ENCODE measurements at places on chromosomes 1 and 21.

DNA sequence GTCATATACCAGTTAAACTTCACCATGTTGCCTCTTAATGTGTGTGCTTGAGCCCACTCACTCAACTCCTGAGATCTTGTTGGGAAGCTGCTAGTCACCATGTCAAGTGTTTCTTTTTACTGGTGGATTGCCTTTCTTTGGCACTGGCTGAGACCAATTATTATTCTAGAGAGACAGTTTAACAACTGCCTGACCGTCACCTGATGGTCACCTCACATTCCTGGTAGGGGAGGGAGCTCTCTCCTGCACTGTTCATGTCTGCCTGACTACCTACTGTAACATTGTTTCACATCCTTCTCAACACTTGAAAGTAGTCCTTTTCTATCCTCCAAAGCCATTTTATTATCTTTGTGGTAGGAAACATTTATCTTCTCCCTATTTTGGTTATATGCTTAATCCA is 172.3 kb downstream of the RWDD3 start:
- DNase-seq: no peak

GRCh38 chr1:240824238-240824637 is 212.3 kb upstream of the GREM2 start:
- no peak for DNase-seq

DNA sequence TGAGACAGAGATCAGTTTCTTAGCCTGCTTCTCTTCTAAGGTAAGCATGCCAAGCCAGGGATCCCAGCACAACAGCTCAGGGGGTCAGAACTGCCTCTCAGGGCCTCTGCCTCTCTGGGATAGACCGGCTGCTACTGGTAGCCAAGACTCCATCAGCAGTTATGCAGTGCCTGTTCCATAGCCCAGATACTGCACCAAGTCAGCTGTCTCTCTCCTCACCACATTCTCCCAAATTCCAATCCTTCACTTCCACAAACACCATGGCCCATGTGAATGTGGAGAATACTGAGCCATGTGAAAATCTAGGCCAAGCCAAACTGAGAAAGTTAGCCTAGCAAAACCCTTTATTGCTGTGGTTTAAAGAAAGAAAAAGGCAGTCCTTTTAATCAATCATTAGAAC is 37.5 kb downstream of the CDC42BPA start:
- no peak for DNase-seq

GRCh38 chr1:156670791-156671190 is 6.4 kb downstream of the NES start:
- DNase-seq: no peak

- no peak for DNase-seq
Observed at GRCh38 chr1:112502826-112503225, 5.9 kb upstream of the WNT2B start.

DNA sequence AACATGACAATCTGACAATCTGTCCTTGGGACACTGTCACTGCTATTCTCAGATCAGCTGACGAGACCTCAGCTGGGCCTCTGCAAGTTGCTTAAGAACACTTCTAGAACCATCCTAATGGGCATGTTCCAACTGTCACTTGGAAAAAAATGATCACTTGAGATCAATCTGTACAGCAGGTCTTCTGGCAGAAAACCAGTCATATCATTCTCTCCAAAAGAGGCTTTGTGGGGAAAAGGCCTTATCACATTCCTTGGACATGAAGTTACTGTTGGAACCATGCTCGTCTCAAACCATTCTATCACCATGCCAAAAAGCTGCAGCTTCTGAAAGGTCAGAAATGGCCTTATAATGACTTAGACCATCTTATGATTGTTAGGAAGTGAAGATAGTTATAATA is 744.2 kb downstream of the USP25 start:
- DNase-seq: no peak

- DNase-seq: no peak
Observed at GRCh38 chr1:104197516-104197915, 447.8 kb downstream of the AMY1C start.

- no peak for DNase-seq
Observed at GRCh38 chr1:226236826-226237225, 13.4 kb downstream of the MIXL1 start.

GRCh38 chr1:217363319-217363718 is 267.6 kb downstream of the GPATCH2 start:
- DNase-seq: no peak

DNA sequence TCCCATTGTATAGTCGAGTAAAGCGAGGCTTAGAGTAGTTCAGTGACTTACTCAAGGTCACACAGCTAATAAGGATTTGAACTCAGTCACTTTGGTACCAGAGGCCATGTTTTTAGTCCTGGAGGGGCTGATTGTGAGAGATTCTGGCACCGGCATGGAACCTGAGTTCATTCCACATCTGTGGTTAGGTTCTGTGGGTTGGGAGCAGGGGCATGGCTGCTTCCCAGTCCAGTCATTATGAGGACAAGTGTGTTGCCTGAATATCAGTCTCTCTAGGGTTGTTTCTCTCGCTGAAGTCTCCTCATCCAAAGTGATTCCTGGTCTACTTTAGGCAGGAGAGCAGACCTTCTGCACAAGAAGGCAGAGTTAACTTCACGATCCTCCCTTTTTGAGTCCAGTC is 90.6 kb downstream of the C1orf94 start:
- no peak for DNase-seq

- DNase-seq: no peak
Observed at GRCh38 chr1:76477156-76477555, 390.1 kb upstream of the ST6GALNAC5 start.

- DNase-seq: no peak
Observed at GRCh38 chr1:233714631-233715217, 100.8 kb downstream of the KCNK1 start.

All from effector memory CD8-positive, alpha-beta T cell (primary cell).